NCI-H226 (cell line): ENCODE measurements at places on chromosomes 13 and 19.

DNA sequence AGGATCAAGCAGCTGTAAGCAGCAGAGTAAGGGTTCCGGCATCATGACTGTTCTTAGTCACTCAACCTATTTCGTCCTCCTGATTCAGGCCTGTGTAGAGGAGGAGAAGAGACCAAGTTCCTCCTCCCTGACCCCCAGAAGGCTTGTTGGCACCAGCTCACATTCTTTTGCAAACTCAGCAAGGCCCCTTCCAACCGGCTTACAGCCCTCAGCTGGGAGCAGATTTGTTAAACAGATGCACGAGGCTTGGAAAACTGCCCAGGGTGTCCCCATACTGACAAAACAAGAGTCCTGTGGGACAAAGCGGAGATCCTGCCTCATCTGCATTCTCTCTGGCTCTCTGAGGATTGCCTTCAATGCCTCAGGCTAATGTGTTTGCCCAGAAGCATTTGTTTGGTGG, 113.2 kb upstream of the SOX21 start:
- no peak for DNase-seq

GRCh38 chr13:77062097-77062496, 35.1 kb upstream of the FBXL3 start:
- no peak for DNase-seq

DNA sequence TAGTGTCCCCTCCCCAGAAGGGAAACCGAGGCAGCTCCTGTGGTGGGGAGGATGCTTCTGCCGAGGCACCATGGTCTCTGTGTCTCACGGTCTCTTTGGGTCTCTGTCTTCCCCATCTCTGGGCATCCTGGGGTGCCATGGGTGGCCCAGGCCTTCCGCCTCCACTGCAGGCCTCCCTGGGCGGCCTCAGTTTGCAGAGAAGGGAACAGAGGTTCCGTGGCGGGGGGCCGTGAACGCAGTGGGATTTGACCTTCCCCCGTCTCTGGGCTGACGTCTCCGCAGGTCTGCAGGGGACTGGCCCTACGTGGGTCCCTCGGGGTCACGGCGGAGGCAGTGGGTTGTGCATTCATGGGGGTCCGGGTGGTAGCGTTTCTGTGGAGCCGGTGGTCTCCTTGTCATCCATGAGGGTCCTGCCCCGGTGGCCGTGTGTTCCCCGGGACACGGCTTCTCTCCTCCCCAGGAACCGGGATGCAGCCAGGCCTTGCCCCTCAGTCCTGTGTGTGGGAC, 4.6 kb downstream of the EFNA2 start:
- DNase-seq: no peak

GRCh38 chr13:99058527-99059495, 80.9 kb upstream of the DOCK9 start:
- no peak for DNase-seq

DNA sequence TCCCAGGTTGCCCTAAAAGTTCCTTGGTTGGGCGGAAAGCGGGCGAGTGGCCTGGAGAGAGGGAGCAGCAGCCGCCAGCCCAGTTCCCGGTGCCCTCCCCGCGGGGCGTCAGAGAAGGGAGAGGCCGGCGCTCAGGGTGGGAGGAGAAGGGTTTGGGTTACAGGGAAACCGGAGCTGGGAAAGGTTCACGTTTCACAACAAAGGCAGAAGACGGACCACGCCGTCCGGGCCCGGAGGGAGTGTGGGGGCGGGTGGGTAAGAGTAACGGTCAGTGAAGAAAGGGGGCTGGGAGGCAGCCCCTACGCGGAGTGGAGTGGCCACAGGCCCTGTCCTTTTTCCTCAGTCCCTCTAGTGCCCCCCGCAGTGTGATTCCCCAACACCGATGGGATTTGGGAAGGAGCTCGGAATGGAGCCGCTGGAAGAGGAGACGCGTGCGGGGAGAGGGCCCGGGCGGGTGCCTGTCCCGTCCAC, 1.6 kb downstream of the SIX5 start:
- DNase-seq: peak; percentile 78

DNA sequence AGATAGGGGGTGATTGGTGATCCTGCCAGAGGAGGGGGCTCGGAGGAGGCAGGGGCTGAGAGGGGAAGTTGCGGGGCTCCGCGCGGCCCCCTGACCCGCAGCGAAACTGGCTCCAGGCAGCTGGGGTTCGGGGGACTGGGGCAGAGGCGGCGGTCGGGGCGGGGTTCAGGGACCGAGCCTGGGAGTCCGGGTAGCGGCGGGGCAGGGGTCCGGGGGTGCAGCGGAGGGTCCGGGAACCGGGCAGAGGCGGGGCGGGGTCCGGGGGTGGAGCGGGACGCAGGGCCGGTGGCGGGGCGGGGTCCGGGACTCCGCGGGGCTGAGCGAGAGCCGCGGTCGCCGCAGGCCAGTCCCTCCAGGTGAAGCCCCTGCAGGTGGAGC, 1.2 kb downstream of the MADCAM1 start:
- DNase-seq: no peak

DNA sequence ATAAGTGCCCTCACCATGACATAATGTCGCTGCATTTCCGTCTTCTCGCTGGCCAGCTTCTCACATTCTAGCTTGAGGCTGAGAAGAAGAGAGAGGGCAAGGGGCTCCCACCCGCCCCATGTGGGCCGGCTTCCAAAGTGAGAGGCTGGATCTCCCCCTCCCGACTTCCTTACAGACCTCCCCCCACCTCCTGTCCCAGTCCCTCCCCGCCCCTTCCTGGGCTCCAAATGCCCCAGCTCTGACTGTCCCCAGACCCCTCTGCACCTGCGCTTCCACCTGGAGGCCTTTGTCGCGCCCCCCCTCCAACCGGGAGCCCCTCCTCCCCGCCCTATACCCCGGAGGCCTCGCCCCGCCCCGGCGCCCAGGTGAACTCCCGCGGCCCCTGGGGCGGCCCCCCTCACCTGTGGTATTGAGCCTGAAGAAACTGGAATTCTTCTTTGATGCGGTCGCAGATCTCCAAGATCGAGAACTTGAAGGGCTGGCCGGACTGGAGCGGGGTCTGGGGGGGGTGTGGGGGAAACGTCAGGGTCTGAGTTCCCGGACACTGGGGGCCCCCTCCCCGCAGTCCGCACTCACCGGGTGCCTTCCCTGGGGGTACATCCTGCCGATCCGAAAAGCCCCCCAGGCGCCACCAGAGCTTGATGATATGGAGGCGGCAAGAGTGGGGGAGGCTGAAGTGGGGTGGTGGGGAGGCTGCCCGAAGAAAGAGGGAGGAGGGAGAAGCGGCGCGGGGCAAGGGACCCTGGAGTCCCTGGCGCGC, 595 bp downstream of the TLE2 start:
- DNase-seq: no peak

DNA sequence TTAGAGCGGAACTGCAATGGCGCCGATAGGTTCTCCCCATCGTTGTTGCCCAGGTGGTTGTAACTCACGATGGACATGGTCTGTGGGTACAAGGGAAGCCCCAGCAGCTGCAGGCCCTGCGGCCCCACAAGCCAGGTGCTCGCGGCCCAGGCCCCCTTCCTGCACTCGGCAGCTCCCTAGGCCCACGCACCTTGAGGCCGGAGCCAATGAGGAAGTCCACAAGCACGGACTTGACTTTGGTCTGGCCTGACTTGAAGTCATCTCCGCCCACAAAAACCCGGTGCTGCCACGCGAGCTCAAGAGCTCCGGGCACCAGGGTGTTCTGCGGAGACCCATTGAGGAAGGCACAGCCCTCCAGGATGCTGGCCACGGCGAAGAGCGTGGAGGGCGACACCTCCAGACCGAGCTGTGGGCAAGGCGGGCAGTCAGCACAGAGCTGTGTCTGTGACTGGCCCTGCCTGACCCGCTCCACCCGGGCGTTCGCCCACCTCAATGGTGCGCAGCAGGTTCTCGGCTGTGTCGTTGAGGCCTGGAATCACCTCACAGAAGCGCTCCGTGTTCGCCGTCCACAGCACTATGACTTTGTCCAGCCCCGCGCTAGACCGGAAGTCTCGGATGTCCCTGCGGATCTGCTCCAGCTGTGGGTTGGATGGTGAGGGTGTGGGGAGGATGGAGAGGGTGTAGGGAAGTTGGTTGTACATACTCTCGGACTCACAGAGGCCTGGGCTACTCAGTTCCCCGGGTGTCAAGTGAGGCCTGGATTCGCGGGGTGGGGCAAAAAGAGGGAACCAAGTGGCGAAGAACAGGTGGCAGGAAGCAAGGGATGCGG, 1.9 kb downstream of the ISYNA1 start:
- DNase-seq: no peak

GRCh38 chr19:49224879-49225278, 67.3 kb downstream of the TRPM4 start:
- peak; percentile 17 for DNase-seq

DNA sequence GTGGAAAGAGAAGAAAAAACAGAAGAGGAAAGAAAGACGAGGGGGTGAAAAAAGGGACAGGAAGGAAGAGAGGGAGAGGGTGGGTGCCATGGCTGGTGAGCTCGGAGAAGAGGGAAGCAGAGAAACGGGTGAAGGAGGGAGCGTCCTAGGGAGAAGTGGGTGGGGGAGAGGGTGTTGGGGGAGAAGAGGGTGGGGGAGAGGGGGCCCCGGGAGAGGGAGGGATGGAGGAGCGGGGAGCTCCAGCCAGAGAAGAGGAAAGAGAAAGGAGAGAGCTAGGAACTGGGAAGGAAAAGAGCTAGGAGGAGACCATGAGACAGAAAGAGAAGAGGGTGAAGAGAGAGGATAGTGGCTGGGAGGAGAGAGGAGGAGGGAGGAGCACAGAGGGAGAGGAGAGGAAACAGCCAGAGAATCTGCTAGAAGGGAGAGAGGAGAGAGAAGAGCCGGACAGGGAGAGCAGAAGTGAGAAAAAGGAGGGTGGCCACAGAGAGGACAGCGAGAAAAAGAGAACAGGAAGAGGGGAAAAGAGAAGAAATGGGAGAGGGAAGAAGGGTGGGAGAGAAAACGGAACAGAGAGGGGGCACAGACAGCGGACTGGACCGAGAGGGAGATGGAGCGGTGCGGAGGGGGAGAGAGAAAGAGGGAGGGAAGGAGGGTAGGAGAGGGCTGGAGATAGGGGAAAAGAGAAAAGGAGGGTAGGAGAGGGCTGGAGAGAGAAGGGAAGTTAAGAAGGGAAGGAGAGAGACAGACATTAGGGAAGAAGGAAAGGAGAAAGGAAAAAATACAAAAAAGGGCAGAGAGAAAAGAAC, 11.9 kb upstream of the GARIN5A start:
- no peak for DNase-seq

- DNase-seq: no peak
These were observed 1066.7 kb upstream of the PCDH20 start for GRCh38 chr13:62482351-62482750.
